ENCODE measurements at places on chromosomes 12 and 14.

GRCh38 chr12:53474077-53474476 lies 22.2 kb downstream of the PCBP2 start:
- DNase-seq, result no peak

GRCh38 chr14:53608369-53608768 lies 348.3 kb downstream of the BMP4 start:
- no peak for DNase-seq

DNA sequence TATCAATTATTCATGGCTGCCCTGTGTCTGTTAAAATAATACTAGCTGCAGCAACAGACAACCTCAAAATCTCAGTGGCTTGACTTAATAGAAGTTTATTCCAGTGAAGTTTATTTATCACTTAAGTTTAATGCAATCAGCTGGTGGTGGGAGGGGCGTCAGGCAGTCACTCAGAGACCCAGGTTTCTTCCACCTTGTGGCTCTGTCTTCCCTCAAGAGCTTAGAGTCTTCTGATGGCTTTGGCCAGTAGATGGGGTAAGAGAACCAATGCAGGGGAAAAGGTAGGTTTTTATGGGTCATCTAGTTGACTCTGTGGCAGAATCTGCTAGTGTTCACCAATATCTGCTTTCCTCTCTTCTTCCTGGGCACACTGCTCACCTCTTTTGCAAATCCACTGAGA lies 668.9 kb downstream of the AACS start:
- no peak for DNase-seq

DNA sequence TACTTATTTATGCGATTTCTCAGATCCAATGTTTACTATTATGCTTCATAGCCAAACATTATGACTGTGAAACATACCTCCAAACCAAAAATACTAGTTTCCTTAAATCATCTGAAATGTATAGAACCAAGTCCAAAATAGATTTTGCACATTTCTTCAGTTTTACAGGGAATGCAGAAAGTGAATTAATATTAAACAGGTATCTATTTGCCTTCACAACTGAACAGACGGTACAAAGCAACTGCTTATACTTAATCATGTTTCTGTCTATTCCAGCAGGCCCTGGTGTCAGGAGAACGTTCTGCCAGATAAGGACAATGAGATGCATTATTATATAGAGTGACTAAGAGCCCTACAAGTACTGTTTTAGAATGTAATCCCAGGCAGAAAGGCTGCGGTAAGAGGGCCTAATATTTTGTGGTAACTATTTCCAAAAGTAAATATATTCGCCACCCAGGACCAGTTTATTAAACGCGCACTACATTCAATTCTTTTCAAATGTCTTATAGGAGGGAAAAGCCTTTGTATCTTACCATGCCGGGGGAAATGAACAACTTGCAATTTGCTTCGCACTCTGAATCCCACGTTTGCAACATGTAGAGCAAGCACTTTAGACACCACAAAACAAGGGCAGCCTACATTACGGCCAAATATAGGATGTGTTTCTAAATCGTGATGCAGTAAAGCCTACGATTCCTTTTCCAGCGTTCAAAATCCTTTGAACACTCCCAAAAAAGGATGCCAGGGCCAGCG lies 1.5 kb downstream of the CORO1C start:
- DNase-seq, result no peak

DNA sequence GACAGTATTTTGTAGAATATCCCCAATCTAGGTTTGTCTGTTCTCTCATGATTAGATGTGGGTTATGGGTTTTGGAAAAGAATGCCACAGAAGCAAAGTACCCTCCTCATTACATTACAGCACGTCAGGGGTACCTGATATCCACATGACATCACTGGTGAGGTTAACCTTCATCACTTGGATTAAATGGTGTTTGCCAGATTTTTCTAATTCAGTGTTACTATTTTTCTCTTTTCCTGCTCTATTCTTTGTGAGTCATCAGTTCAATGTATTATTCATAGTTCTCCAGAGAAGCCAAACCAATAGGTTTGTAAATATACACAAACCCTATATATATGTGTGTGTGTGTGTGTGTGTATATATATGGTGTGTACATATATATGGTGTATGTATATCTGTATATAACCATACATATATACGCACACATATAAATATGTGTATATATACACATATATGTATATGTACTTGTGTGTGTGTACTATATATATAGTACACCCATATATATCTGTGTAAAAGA lies 131.4 kb downstream of the LMNTD1 start:
- DNase-seq, result no peak

- DNase-seq, result no peak
Observed at GRCh38 chr14:101879529-101880336, 84.6 kb upstream of the DYNC1H1 start.

DNA sequence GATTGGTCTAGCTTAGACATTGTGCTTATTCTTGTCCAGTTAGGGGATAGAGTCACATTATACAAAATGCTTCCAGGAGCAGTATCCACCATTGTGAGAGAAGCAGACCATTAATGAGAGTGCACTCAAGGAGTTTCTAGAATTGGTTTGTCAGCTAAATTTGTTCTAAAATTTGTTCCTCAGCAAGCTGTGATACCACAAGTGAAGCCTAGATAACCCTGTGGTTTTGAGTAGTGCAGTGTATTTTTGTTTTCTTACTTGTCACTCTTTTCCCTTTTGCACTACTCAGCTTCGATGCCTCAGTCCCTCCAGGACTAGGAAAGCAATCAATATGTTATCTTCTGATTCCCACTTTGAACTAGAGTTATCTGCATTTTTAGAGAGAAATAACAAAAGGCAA lies 42.5 kb upstream of the AKAP6 start:
- DNase-seq, result no peak

GRCh38 chr12:124557518-124558223 lies 9.7 kb downstream of the NCOR2 start:
- no peak for DNase-seq

DNA sequence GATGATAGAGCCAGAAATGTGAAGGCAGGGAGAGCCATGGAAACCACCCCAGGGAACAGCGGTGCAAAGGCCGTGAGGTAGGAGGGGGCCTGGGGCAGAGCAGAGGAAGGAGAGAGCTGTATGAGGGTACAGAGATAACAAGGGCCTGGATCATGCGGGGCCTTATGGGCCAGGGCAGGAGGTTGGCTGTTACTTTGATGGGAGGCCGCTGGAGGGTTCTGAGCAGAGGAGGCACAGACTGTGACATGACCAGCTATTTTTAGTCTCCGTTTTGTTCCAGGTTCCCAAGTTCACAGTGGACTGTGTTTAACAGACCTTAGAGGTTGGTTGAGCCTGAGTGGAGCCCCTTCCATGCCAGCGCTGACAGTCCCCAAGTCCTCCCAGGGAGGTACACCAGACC lies 118.6 kb downstream of the GCH1 start:
- no peak for DNase-seq

- DNase-seq, result no peak
Observed at GRCh38 chr12:52311285-52311648, 9.9 kb downstream of the KRT83 start.

DNA sequence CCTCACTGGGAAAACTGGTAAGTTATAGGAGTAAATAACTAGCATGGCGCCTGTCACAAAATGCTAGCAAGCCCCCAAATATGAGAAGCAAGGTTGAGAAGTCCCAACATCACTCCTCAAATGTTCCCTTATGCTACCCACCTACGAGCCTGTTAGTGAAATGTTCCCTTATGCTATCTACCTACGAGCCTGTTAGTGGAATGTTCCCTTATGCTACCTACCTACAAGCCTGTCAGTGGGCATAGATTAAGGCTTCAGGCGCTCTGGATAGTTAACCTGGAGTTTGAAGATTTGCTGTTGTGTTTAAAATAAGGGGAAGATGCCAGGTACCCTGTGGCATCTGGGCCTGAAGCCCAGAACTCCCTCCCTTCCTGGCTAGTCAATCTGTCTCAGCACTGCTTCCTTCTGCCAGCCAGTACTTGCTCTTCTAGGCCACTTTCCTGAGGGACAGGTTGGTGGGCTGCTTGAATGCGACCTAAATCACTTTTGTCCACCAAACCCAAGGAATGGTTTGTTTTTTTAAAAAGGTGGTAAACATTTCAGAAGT lies 67.1 kb upstream of the SINHCAF start:
- no peak for DNase-seq

GRCh38 chr12:109710205-109710746 lies 3.3 kb upstream of the FAM222A start:
- DNase-seq, result no peak

DNA sequence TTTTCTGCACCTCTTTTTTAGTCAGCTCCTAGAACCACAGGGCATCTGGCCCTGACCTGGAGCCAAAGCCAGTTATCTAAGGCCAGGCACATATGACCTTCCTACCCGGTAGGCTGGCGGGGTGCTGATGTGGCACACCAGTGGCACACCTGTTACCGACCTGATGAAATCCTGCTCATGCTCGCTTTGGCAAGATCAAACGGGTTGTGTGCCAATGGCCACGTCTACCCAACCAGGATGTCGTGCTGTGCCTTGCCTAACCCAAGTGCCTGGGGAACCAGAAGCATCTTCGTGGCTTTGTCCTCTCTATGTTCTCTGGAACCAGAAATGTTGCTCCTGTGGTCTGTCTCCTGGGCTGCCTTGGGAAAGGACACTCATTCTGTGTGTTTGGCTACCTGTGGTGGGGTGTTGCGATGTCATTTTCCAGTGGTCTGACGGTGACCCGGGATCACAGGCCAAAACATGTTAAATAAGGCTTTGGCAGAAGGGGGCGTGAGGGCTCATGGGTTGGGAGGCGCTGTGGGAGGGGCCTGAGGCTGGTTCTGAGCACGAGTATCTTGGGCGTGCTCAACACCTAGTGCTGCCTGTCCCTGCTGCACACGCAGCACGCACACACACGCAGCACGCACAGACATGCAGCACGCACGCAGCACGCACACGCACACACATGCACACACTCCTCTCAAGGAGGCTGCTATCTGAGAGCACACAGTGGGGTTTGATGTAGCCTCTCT lies 27.9 kb downstream of the CCNK start:
- no peak for DNase-seq

GRCh38 chr14:75667099-75667765 lies 6.2 kb downstream of the TTLL5 start:
- DNase-seq, result no peak

DNA sequence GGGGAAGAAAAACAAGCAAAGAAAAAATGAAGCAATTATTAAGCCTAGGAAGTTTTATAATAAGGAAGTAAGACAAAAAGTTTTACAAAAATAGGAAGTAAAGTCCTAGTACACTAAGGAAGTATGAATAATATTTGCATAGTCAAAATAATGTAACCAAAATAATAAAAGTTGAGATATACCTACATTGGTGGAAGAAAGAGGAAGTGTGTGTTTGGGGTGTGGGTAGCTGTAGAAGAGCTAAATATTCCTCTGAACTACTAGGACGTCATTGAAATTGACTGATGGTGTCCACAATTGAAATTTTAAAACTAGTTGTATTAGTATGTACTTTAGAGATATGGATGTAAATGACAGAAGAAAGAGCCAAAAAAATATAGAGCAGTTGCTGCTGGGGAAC lies 228.4 kb upstream of the OTX2 start:
- no peak for DNase-seq

DNA sequence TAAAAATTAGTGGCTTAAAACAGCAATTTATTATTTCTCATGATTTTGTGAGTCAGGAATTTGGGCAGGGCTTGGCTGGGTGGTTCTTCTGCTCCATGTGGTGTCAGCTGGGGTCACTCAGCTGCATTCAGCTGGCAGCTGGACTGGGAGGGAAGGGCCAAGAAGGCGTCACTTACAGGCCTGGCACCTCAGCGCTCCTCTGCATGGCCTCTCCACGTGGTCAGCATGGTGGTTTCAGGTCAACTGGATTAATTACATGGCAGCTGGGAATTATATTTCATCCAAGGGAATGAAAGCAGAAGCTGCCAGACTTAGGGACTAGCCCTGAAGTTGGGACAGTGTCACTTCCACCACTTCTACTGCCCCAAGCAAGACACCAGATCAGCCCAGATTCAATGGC lies 27.5 kb upstream of the IRF2BPL start:
- DNase-seq, result no peak
